ENCODE measurements at places on chromosomes 12 and 14.

DNA sequence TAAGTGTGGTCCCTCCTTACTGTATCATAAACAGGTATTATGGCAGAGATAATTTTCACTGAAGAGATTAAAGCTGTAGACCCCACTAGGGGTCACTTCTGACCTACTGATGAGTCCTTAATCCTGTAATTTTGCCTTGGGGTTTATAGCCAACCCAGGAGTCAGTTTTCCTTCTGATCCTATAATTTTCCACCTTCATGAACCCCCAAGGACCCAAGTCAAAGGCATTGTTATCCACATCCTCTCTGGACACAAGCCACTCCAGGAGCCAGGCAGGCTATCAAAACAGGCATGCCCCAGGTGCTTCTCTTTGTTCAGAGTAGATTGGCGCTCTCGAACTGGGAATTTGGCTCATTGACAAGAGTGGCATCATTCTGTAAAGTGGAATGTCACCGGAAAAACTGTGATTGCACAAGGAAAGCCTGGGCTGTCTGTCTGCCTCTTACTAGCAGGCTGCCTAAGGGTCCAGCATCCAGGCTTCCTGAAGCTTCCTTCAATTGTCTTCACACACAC lies 1523.2 kb upstream of the FLRT2 start:
- no peak for DNase-seq

DNA sequence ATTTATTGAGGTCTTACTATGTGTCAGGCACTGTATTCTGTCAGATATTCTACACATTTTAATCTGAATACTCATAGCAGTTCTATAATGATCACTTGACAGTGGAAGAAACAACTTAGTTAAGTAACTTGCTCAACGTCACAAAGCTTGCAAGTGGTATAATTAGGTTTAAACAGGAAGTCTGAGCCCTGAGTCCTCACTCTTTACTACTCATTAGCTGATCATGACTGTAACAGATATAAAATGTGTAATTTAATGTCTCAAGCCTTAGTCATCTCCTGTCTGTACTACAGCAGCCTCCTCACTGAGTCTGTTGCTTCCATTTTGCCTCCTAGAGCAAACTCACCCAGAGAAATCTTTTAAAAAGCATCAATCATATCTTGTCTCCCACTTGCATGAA lies 38.9 kb downstream of the PPP4R4 start:
- no peak for DNase-seq

DNA sequence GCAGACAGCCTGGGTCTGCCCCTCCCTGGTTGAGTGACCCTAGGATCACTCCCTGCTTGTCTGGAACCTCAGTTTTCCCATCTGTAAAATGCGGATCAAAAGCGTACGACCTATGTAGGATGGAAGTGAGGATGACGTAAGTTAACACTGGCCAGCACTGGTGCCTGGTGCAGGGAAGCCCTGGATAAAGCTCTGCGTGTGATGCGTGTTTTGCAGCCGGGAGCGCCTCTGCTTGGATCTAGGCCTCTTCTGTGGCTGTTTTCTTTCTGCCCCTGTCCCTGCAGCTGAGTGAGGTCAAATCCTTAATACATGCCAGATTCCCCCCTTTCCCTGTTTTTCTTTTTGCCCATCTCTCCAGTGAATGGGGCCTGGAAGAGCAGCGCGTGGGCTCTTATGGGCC lies 201.5 kb downstream of the RBM19 start:
- DNase-seq = no peak

DNA sequence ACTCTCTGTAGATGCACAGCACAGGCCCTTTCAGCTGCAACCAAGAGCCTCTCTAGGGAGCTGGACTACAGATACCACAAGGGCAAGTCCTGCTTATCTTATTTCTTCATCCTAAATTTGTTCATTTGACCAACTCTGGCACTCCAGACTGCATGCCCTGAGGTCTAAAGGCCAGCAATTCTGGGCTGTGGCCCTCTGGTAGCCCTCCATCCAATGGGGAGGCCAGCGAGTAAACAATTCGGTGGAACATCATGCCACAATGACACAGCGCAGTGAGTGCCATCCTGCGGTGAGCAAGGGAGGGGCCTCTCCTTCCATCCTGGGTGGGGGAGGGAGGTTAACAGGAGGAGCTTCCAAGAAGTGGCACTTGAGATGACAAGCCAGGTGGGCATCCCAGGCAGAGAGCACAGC lies 652 bp upstream of the SELPLG start:
- DNase-seq = peak; percentile 59

DNA sequence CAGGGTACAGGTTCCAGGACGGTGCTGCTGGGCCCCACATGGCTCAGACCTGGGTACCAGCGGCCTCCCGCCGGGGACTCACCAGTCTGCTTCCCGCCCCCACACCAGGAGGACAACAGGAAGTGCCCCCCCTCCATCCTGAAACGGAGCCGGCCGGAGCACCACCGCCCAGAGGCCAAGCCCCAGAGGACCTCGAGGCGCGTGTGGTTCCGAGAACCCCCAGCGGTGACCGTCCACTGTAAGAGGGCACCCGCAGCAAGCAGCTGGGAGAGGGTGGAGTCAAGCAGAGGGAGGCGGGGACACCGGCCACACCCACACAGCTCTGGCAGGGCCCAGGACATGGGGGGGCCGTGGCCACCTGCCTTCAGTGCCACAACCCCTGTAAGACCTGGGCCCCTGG lies 8.1 kb downstream of the C14orf180 start:
- DNase-seq = no peak

Measured in activated naive CD4-positive, alpha-beta T cell treated with Interleukin-2 at 50 U/mL for 16 hours (primary cell).